ENCODE measurements at places on chromosomes 6 and 20. TPM values are rescaled to one million over a fixed set of nuclear protein-coding genes. Genes with fewer than 3 reads are reported as not detected.

GRCh38 chr6:24643920-24644319, 2.1 kb downstream of the KIAA0319 start:
- no peak for DNase-seq

DNA sequence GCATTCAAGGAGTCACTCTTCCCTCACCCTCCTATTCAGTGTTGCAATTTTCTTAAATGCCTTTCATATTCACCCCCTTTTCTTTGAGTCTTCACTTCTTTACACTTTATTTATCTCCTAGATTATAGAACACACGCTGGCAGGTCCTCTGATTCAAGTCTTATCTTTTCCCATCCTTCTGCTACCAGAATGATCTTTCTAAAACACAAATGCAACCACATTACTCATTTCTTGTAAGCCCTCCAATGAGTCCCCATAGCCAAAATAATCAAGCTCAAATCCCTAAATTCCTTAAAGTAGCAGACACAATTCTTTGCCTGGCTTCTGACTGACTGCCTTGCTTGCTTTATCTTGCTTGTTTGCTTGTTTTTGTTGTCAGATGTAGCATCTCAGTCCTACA, 920.0 kb downstream of the TFAP2A start:
- no peak for DNase-seq

DNA sequence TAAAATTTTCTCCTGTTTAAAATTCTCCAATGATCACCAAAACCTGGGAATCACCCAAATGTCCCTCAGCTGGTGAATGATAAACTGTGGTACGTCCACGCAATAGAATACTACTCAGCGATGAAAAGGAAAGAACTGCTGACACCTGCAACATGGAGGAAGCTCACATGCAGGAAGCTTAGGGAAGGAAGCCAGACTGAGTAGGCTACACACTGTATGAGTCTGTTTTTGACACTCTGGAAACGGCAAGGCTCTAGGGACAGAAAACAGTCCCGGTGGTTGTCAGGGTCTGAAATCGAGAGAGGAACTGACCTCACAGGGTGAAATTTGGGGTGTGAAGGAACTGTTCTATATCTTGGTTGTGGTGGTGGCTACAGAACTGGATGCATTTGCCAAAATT, 25.2 kb upstream of the TLDC2 start:
- no peak for DNase-seq

- no peak for DNase-seq
Measured at GRCh38 chr6:142294679-142295078, 7.1 kb upstream of the ADGRG6 start.

- DNase-seq, result no peak
Measured at GRCh38 chr20:47397652-47398301, 41.3 kb upstream of the ZMYND8 start.

Gene EPM2A
- 9.8 TPM for total RNA-seq

Gene EDN1
- 2.3 TPM for total RNA-seq

Gene AIF1
- total RNA-seq, result not detected

Gene CAGE1
- total RNA-seq, result 0.03 TPM

Gene FANCE
- total RNA-seq, result 16.0 TPM

Gene FOXQ1
- not detected for total RNA-seq

Gene BPIFA1
- total RNA-seq, result not detected
